ENCODE measurements at places on chromosomes 12 and 14.

- DNase-seq, result no peak
Observed at GRCh38 chr14:23922545-23922944, 31.0 kb upstream of the DHRS4 start.

DNA sequence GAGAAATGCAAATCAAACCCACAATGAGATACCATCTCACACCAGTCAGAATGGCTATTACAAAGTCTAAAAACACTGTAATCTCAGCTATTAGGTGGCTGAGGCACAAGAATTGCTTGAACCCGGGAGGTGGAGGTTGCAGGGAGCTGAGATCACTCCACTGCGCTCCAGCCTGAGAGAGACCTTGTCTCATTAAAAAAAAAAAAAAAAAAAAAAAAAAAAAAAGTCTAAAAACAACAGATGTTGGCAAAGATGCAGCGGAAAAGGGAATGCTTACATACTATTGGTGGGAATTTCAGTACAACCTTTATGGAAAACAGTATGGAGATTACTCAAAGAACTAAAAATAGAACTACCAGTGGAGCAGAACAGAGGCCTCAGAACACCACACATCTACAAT is 19.0 kb upstream of the ATF7 start:
- no peak for DNase-seq

- no peak for DNase-seq
Observed at GRCh38 chr12:57893431-57894353, 47.2 kb upstream of the CTDSP2 start.

DNA sequence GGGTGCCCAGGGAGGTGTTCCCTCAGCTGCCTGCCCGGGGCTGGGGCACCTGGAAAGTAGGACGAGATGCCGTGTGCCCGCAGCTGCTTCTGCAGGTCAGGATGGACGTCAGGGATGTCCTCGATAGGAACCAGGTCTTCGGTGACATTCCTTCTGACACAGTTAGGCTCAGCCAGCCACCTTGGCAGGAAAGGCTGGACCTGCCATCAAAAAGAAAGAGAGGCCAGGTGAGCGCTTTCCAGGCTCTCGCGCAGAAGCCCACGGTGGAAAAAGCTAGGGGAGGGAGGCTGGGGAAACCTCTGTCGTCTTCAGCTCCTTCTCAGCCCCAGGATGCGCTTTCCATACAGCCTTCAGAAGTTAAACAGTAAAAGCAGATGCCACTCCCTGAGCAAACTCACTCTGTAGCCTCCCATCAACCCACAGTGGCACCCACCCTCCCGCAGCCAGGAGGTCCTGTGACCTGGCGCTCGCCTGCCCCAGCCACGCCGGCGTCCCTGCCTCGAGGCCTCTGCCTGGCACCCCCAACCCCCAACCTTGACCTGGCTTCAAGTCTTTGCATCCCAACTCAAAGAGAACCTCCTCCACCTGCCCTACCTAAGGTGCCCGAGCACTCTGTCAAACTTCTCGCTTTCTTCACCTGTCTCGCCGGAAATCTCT is 1.3 kb downstream of the DDX51 start:
- DNase-seq, result no peak

DNA sequence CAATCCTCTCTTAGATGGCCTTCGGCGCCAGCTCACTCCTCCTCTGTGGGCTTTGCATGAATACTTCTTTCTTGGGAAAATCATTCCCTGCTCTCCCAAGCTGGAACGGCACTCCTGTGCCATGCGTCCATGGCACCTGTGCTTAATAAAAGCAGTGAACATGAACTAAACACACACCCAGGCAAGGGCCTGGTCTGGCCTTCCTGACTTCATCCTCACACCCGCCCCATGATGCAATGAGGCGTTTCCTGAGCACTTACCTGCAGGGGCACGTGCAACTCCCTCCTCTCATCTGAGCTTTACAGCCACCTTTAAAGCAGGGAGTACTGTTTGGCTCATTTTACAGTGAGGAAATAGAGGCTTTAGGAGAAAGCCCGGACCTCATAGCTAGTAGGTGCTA is 219.8 kb downstream of the SLC41A2 start:
- DNase-seq, result no peak

- DNase-seq, result no peak
Observed at GRCh38 chr14:98103705-98104104, 1168.3 kb downstream of the BCL11B start.

- no peak for DNase-seq
Observed at GRCh38 chr12:2858944-2859421, 2.1 kb upstream of the TEX52 start.

GRCh38 chr14:50944647-50945413 is 547 bp upstream of the PYGL start:
- peak; percentile 61 for DNase-seq

GRCh38 chr14:34668111-34668510 is 38.2 kb upstream of the SNX6 start:
- DNase-seq, result no peak
